ENCODE measurements at places on chromosomes 3 and 15.

GRCh38 chr3:13189639-13190377 is 116.6 kb upstream of the IQSEC1 start:
- no peak for DNase-seq

- DNase-seq: no peak
Measured at GRCh38 chr3:13844286-13844685, 35.6 kb downstream of the WNT7A start.

- no peak for DNase-seq
Measured at GRCh38 chr3:171673951-171674350, 136.3 kb downstream of the PLD1 start.

DNA sequence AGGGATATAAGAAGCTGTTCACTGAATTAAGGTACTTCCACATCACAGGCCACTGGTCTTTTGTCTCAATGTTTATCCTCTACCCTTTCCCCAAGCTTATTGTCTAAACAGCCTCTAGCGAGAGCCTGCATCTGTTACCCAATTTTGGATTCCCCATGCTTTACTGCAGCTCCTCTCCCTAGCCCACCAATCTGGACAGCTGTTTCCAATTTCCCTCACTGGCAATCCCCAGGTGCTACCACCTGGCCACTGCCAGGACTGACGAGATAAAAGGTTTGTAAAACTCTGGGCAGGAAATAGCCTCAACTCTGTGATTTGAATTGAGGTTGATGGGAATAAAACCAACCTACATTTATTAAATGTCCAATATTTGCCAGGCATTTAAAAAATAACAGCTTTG is 58.0 kb upstream of the TEX9 start:
- no peak for DNase-seq

- no peak for DNase-seq
Measured at GRCh38 chr15:32965897-32966296, 228.6 kb downstream of the FMN1 start.

DNA sequence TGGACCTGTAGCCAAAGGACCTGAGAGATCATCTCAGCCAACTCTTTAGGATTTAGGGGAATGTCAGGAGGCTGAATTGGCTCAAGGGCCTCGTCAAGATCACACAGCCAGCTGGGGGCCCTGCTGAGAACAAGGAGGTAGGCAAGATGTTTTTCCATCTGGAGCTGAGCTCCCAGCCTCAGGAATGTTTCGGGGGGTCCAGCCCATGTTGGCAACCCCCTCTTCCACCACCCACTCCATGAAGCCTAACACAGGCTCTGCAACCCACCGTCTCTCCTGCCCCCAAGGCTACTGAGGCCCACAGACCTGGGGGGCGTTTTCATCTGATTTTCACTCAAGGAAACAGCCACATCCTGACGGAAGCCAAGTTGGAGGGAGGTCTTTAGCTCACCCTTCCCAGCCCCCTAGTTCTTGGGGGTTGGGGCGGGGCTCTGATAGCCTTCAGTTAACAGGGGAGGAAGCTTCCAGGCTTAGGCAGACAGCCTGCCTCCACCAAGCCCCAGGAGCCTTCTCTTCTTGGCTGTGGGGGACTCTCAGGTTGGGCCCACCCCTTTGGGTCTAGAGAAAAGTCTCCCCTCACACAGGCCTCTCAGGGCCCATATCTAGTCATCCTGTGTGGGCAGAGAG is 48.8 kb downstream of the EPHB3 start:
- no peak for DNase-seq

- DNase-seq: no peak
Measured at GRCh38 chr15:38088971-38089370, 154.5 kb downstream of the TMCO5A start.

DNA sequence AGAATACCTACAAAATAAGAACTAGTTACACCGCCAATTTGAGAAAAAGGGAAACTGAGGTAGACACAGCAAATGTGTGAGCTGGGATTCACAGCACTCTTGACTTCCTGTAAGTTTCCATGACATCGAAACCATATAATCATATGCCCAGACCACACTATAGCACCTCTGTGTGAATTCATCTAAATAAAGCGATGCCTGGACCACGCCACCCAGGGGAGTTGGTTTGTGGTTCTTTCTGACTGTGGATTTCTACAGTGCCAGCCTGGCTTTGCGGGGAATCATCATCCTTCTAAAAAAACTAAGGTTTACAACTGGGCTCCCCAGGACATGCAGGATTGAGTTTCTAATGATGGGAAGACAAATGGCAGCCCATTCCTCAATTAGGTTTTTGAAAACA is 23.5 kb upstream of the CA12 start:
- no peak for DNase-seq

DNA sequence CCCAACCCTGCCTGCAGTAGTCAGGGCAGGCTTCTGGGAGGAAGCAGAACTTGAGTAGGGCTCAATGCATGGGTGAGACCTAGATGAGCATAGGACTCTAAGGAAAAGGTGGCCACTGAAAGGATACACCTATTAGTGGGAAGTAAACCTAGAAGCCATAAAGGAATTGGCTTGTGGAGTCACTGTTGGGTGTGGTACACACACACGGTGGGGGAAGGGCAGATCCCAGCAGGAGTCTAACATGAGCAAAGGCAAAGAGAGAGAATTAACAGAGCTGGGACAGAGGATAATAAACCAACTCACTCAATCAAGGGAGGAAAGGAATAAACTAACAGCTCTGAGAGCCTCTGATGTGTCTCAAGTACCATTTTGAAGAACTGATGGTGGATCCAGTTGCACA is 23.1 kb downstream of the DAPK2 start:
- no peak for DNase-seq

DNA sequence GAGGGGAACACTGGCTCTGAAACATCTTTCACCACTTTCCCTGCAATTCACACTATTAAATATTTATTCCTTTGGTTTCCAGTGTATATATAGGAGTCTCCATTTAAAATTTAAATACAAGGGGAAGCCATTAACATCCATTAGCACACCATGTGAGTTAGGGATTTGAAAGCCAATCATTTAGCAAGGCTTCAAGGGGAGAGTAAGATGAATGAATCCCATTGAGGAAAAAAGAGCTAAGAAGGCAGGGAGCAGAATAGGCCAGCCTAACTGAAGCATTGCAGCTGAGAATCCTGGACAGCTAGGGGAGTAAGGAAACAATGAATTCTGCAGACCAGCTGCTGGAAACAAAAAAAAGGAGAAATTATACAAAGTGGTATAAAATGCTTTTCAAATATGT is 426.1 kb downstream of the IL5RA start:
- no peak for DNase-seq

GRCh38 chr3:122416966-122417365 is 1.1 kb upstream of the WDR5B start:
- DNase-seq: no peak

DNA sequence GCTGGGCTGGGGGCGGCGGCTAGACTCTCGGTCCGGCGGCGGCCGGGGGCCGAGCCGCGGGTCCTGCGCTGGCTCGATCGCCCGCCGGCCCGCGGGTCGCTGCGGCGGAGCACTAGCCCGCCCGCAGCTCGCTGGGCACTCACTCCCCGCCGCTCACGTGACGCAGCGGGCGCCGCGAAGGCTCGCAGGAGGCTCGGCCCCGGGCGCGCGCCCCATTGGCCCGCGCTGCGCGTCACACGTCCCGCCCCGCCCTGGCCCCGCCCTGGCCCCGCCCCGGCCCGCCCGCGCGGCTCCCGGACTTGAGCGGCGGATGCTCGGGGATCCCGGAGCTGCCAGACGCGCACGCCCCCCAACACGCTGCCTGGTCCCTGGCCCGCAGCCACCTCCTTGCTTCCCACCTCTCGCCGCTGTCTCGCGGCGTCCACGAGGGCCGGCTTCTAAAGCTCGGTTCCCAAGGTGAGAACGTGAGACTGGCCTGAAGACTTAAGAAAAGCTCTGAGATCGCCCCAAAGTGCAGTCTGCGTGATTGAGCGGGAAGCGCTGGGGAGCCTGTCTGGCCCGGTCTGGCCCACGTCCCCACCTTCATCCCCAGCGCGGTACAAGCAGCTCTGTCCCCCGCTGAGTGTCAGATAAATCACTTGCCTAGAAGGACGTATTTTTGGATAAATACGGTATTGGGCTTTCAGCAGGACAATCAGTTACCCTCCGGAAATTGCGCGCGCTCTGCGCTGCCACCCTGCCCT is at the start of gene KLF15:
KLF15 (minus strand) TSS at position 114 of the 743 bp plus-strand sequence. CDS start 4,486 bp downstream, outside the sequence.
- peak; percentile 46 for DNase-seq

DNA sequence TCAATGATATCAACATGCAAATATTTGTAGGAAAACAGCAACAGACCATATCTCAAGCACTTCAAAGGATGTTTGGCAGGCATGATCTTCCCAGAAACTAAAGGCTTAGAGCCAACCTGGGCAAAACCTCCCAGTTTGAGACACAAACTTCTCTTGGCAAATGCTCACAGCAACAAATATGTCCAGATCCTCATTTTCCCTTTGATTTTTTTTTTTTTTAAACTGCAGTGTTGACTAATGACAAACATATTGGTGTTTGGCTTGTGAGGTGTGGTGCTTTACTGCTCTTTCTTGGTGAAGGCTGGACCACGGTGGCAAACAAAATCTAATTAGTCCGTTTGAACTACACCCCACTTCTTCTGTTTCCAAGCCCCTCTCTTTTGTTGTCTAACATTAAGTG is 87.2 kb downstream of the EBLN2 start:
- no peak for DNase-seq

DNA sequence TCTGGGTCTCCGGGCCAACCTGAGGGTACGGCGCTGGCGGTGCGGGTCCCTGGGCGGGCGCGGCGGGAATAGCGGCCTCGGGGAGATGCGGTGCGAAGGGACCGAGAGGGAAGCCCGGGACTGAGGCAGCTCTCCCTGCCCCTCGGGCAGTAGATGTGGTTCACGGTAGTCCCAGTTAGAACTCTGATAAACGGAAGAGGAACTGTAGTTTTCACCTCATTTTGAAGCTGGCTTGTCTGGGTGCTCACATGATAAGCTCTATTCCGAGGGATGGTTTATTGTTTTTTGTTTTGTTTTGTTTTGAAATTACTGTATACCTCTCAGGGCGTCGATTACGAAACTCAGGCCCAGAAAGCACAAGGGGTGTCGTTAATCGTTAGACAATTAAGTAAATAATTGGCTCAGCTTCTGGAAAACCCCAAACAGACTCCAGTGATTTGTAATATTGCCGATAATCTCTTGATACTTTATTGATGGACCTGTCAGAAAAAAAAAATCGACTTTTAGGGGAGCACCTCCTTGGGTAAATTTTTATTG is 413 bp downstream of the NUSAP1 start:
- DNase-seq: no peak

GRCh38 chr15:97146929-97147870 is 813.3 kb upstream of the ARRDC4 start:
- no peak for DNase-seq

DNA sequence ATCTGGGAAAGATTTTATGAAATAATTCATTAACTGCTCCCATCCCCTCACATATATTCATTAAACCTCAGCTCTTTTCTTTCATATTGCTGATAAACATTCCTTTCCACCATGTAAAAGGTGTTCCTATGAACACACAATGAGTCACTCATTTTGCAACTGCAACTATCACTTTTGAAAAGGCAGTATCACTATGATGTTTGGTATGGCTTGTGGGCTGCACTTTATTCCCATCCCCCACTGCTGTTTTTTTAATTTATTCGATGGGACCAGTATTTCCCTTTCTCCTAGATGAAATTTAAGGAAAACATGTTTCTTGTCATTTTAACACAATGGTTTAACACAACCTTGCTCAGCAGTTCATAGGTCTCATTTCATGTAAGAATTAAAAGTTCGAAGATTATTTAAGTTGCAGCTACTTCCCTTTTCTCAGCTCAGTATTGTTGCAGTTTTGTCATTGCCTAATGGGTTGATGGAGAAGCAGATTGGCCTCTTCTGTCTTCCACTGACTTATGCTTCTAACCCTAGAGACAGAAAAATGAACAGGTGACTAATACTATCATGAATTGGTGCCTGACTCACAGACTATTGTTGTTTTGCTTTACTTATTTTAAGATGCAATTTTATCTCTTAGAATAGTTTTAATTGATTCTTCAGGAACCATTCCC is 280.3 kb downstream of the ZPLD1 start:
- DNase-seq: no peak

All from AG09319 (cell line).